Effector memory CD4-positive, alpha-beta T cell (primary cell): ENCODE measurements at places on chromosomes 1 and 21.

DNA sequence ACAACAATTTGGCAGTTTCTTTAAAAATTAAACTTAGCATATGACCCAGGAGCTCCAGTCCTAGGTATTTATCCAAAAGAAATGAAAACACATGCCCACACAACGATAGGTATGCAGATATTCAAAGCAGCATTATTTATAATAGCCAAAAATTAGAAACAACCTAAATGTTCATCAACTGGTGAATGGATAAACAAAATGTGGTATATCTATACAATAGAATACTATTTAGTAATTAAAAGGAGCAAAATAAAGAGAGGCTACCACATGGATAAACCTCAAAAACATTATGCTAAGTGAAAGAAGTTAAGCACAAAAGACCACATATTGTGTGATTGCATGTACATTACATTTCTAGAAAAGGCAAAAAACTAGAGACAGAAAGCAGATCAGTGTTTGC is 51.3 kb downstream of the ROR1 start:
- H3K4me1 ChIP-seq: no peaks in the 10 kb centered on the region
- H3K27me3 ChIP-seq: no peaks in the 10 kb centered on the region
- H3K27ac ChIP-seq: no peak overlapping the region
- no peak overlapping the region for H3K4me3 ChIP-seq
- no peak for DNase-seq

- no peaks in the 10 kb centered on the region for H3K27me3 ChIP-seq
- no peaks in the 10 kb centered on the region for H3K36me3 ChIP-seq
- H3K4me1 ChIP-seq: no peaks in the 10 kb centered on the region
- no peak overlapping the region for H3K4me3 ChIP-seq
- no peak overlapping the region for H3K27ac ChIP-seq
These were observed 32.4 kb downstream of the SLC30A1 start for GRCh38 chr1:211546543-211546942.

GRCh38 chr1:186672596-186672995 is 7.6 kb downstream of the PTGS2 start:
- no peak overlapping the region for H3K4me3 ChIP-seq
- H3K36me3 ChIP-seq: no peaks in the 10 kb centered on the region
- no peaks in the 10 kb centered on the region for H3K27me3 ChIP-seq

DNA sequence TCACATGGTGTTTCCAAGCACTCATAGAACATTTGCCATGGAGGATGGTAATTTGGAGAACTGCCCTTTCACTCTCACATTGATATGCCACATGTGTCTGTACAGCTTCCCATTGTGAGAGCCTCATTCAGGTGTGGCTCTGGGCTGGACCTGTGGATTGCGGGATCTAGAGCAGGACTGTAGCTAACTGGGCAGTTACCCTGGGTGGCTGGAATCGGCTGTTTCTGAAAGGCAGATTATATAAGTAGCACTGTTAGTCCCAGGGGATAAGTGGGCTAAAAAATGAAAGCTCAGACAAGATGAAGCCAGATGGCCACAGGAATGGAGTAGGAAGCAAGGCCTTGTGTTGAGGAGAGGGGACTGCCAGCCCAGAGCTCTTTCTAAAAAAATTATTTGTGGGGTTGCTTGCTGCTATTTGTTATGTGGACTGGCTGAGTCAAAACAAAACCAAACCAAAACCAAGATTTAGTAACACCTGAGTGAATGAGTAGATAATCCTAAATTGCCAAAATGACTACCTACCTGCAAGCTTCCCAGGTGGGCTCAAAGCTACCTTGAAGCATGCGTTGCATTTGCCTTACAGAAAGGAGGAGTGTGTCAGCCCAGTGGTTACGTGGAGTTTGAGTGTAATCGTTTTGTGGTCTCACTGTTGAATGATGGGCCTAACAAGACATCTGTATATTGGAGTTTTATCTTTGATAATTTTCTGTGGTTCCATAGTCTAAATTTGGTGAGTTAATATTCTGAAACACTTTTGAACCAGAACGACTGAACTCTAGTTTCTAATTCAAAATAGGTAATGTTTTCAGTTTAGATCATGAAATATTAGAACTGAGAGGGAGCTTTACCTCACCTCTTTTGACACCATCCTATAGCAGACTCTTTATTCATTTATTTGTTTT is 58.0 kb downstream of the SDCCAG8 start:
- H3K27ac ChIP-seq: no peak overlapping the region
- H3K36me3 ChIP-seq: peaks cover 9% of the 10 kb centered on the region
- no peak for DNase-seq
- H3K4me3 ChIP-seq: no peak overlapping the region
- no peaks in the 10 kb centered on the region for H3K4me1 ChIP-seq

GRCh38 chr1:162151900-162152829 is 82.7 kb downstream of the NOS1AP start:
- no peak for DNase-seq
- no peaks in the 10 kb centered on the region for H3K36me3 ChIP-seq
- H3K4me3 ChIP-seq: no peak overlapping the region
- no peak overlapping the region for H3K27ac ChIP-seq
- H3K4me1 ChIP-seq: no peaks in the 10 kb centered on the region
- no peaks in the 10 kb centered on the region for H3K27me3 ChIP-seq

GRCh38 chr21:37677006-37677405 is 239.3 kb downstream of the KCNJ6 start:
- H3K4me1 ChIP-seq: no peaks in the 10 kb centered on the region
- no peak overlapping the region for H3K4me3 ChIP-seq
- H3K36me3 ChIP-seq: no peaks in the 10 kb centered on the region
- no peak overlapping the region for H3K27ac ChIP-seq

DNA sequence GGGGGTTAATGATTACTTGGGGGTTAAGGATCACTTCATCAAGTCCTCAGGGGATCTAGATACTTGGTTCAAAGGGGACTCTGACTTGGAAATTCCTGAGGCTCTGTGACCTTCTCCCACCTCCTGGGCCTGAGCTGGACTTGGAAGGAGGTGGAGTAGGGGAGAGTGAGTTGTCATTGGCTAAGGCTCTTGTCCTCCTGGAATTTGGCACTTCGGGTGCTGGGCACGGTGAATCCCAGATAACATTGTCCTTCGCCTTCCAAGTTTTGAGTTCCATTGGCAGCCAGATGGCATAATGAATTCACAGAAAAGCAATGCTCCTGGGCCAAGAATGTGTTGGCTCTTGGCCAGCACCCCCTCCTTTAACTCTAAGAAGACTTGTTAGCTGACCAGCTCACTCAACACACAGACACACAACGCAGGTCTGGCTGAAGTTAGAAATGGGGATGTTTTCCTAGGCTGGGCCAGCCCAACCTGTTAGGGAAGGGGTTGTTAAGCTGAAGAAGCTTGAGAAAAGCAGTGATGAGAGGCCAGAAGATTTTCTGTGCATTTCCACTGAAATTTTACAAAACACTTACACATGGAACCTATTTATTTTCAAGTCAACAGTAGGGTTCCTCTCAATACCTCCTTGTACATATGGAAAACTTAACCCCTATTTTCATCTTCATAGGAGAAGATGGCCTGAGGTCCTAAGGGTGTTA is 29.7 kb downstream of the SLC26A9 start:
- H3K27ac ChIP-seq: no peak overlapping the region
- H3K4me3 ChIP-seq: no peak overlapping the region
- H3K4me1 ChIP-seq: no peaks in the 10 kb centered on the region
- no peak for DNase-seq
- H3K36me3 ChIP-seq: no peaks in the 10 kb centered on the region

- H3K4me3 ChIP-seq: no peak overlapping the region
- no peak for DNase-seq
- H3K4me1 ChIP-seq: no peaks in the 10 kb centered on the region
These were observed 36.6 kb upstream of the TMEM52 start for GRCh38 chr1:1955621-1956094.

- H3K36me3 ChIP-seq: no peaks in the 10 kb centered on the region
- no peak for DNase-seq
- H3K27me3 ChIP-seq: peaks cover 3% of the 10 kb centered on the region
- H3K4me3 ChIP-seq: no peak overlapping the region
- no peak overlapping the region for H3K27ac ChIP-seq
These were observed 15.1 kb upstream of the OMA1 start for GRCh38 chr1:58561633-58562032.

DNA sequence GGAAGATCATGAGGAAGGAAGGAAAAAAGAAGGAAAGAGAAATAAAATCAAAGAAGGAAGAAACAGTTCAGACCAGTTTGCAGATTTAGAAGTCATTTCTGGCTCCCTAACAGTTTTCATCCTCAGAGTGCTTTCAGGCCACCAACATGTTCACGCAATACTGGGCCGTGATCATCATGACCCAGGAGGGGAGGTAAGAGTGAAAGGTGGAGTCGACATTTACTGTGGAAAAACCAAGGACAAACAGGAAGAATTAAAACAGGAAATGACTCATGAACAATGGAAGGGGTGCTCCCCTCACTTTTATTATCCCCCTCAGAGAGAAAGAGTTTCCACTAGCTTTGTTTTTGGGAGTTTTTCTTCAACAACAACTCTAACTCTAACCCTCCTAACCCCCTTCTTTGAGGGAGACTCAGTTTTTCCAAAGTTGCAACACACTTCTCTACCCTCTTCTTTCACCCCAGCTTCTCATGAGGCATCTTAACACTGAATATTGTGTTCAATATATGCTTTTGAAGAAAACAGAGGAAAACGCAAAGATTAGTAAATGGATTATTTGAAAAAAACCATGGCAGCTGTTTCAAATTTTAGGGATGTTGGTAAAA is 60.4 kb downstream of the VANGL2 start:
- H3K4me3 ChIP-seq: peak overlapping the region; percentile 30
- no peaks in the 10 kb centered on the region for H3K27me3 ChIP-seq
- peaks cover 5% of the 10 kb centered on the region for H3K4me1 ChIP-seq

- no peak for DNase-seq
- H3K27me3 ChIP-seq: no peaks in the 10 kb centered on the region
- H3K4me1 ChIP-seq: no peaks in the 10 kb centered on the region
- H3K36me3 ChIP-seq: no peaks in the 10 kb centered on the region
- no peak overlapping the region for H3K4me3 ChIP-seq
These were observed 235.8 kb downstream of the TRABD2B start for GRCh38 chr1:47761201-47761930.

DNA sequence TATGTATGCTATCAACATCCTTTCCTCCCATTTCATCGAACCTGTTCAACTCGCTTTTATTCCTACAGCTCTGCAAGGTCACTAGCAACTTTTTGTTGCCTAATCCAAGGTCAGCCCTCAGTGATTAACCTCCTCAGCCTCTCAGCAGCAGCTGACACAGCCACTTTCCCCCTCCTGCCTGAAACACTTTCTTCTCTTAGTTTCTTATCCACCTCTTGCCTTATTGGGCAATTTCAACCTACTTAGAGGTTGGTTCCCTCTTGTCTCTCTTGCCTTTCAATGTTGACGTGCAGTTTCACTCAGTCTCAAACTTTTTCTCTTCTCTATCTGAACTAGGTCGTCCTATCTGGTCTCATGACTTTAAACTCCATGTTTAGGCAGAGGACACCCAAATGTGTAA is 156.3 kb downstream of the C1orf94 start:
- H3K36me3 ChIP-seq: no peaks in the 10 kb centered on the region
- DNase-seq: no peak
- no peak overlapping the region for H3K27ac ChIP-seq
- no peaks in the 10 kb centered on the region for H3K27me3 ChIP-seq
- no peak overlapping the region for H3K4me3 ChIP-seq

DNA sequence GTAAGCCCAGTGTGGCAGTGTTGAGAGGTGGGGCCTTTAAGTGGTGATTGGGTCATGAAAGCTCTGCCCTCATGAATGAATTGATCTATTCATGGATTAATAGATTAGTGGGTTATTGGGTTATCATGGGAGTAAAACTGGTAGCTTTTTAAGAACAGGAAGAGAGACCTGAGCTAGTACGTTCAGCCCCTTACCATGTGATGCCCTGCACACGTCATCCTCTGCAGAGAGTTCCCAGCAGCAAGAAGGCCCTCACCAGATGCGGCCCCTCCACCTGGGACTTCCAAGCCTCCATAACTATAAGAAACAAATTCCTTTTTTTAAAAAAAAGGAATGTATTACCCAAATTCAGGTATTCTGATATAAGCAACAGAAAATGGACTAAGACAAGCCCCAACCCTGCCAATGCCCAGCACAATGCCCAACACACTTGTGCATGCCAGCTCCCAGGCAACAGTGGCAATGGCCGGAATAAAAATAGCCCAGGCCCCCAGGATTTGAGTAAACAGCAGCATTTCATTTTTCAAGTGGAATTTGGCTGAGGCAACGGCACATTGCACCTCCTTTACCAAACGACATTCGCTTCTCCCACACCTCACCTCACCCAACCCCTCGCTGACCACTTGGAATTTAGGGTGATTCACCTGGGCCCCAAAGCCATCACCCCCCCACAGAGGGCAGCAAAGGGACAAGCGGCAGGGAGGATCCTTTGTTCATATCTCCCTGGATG is 215.9 kb downstream of the TOMM20 start:
- peaks cover 12% of the 10 kb centered on the region for H3K4me1 ChIP-seq
- H3K36me3 ChIP-seq: no peaks in the 10 kb centered on the region
- no peak overlapping the region for H3K4me3 ChIP-seq
- peak overlapping the region; percentile 56 for H3K27ac ChIP-seq
